ENCODE measurements at places on chromosomes 13 and 19.
A peak's percentile ranks its signal among the peaks of the same experiment; 100 is the strongest.

DNA sequence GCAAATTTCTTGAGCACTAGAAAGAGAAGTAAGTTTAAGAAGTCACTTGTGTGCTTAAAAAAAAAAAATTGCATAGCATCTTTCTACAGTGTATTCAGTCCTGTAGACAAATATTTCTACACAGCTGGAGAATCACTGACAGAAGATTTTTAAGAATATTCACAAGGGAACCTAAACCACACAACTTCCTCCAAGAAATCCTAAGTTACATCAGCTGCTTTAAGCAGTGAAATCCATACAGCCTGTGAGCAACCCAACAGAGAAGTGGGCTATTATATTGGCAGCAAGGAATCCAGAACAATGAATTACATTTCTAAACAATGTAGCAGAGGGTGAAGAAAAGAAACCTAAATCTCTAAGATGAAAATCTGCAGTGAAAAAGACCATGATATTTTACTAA lies 1.5 kb downstream of the DOCK9 start:
- DNase-seq: no peak

GRCh38 chr13:66958611-66959010 lies 271.5 kb downstream of the PCDH9 start:
- no peak for DNase-seq

GRCh38 chr13:36074659-36075058 lies 56.5 kb downstream of the DCLK1 start:
- DNase-seq: no peak

- no peak for DNase-seq
These were observed 9.9 kb downstream of the RFX2 start for GRCh38 chr19:6100284-6100915.

GRCh38 chr13:73687087-73687486 lies 447.1 kb downstream of the KLF12 start:
- DNase-seq: no peak

GRCh38 chr19:45092747-45093678 lies at the start of gene PPP1R37:
TSS of gene PPP1R37 (plus strand) at chr19:45093179. CDS start at chr19:45093326, 147 bp downstream.
- DNase-seq: peak; percentile 82

GRCh38 chr13:110233951-110234280 lies 73.0 kb downstream of the COL4A1 start:
- no peak for DNase-seq

GRCh38 chr13:113061271-113061625 lies 44.3 kb upstream of the F7 start:
- no peak for DNase-seq

DNA sequence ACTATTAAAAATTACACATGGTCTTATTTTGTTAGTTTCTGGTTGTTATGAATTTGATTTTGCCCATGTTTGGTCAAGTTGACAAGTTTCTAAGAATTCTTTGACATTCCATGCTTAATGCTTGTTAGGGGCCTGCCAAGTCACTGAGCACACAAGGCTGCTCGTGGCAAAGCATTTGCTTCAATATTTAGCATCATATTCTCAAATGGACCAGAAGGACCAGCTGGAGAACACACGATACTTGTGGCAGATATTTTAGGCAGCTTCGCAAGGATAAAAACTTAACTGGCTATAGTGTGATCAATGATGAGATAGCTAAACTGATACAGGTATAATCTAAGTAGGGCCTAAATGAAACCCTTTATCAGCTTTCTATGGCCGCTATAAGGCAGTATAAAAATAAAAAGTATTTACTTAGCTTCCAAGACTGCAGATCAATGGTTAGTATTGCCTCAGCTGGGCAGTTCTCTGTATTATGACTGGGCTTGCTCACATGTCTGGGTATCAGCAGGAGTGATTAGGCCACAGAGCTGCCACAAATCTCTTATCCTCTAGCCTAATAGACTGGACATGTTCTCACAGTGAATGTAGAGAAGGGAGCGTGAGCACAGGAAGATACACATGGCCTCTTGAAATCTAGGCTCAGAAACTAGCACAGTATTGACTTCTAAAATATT lies 155.9 kb upstream of the SPRY2 start:
- no peak for DNase-seq

- peak; percentile 55 for DNase-seq
These were observed 5.3 kb downstream of the ZNF85 start for GRCh38 chr19:20928371-20928770.

DNA sequence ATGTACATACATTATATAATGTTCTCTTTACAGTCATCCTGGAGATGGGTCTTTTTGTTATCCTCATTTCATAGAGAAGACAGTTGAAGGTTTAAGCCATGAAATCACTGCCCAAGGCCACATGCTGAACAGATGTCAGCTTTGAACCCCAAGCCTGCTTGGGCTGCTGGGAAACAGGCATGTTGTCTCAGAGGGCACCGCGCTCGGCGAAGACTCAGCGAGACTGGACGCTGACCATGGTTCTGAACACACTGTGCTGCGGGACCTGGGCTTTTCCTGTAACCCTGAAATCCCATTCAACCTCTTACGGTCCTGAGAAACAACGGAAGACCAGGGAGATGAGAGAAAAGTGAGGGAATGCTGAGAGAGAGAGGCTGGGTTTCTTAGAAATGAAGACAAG lies 27.3 kb downstream of the LRFN3 start:
- DNase-seq: no peak

DNA sequence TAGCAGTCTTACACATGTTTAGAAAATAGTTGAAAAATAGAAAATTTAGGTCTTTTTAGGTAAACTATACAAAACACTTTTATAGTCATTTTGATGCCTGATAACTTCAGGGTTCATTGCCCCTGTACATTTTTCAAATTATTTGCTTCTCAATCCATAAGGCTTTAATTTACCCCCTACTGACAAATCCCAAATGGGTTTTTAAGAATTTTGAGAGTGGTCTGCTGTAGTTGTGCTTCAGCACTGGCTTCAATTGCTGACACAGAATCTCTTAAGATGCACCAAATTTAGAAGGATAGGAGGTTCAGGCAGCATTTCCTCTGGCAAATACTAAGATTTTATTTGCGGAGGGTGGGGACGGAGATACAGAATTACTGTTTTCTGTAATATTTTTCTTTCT lies 89.4 kb downstream of the PCCA start:
- no peak for DNase-seq

DNA sequence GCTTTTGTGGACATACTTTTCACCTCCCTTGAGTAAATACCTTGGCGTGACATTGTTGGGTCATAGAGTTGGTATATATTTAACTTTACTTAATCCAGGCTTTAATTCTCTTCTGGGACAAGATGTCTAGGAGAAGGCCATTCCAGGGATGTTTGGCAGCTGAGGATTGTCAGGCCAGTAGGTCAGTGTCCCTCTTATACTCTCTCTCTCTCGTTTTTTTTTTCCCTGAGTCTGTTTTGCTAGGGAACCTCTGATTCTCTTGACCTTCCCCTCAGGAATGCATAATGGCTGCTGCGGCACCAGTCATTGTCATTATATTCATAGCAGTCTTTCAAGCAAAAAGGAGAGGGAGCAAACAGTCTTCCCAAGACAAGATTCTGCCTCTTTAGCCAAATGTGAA lies 48.8 kb downstream of the BICRA start:
- DNase-seq: no peak

- no peak for DNase-seq
These were observed 2.8 kb downstream of the N4BP2L1 start for GRCh38 chr13:32425158-32425557.

GRCh38 chr19:7916103-7916954 lies 1.7 kb downstream of the TGFBR3L start:
- no peak for DNase-seq

DNA sequence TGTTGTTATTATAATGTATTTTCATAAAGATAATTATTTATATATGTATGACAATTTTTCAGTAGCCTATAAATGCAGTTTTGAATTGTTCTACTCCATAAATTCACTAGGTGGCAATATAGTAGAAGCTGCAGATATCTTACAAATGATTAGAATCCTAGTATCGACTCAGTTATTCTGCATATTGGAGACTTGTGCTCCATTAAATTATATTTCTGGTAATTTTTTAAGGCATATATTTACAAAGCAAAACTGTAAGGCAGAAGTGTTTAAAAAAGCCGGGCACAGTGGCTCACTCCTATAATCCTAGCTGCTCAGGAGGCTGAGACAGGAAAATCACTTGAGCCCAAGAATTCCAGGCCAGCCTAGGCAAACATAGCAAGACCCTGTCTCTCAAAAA lies 58.7 kb downstream of the DPY19L3 start:
- no peak for DNase-seq

DNA sequence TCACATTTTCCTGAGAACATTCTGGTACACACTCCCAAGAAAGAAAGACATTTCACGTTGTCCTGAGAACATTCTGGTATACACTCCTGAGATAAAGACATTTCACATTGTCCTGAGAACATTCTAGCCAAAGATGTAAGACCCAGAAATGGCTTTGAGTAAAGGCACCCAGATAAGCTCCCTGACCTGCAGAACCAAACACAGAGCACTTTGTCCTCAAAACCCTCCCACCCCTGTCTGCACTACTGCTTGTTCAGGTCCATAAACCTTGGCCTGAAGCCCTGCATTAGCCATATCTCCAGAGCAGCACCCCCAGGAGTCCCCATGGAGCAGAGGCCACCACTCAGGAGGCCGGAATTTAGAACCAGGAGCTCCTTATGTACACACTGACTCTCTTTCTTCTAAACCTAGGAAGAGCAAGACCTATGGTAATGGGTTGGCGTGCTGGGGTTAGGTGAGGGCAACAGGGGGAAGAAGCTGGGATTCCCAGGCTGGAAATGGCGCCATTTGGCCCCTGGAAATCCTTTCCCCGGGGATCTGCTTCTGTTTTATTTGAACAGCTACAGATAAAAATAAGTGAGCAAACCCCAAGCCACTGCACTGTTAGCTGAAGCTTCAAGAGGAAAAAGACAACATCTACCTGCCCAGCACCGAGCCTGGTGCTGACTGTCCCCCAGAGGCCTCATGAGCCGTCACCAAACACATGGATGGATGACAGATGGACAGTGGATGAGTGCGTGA lies 13.7 kb downstream of the GAS6 start:
- DNase-seq: no peak

DNA sequence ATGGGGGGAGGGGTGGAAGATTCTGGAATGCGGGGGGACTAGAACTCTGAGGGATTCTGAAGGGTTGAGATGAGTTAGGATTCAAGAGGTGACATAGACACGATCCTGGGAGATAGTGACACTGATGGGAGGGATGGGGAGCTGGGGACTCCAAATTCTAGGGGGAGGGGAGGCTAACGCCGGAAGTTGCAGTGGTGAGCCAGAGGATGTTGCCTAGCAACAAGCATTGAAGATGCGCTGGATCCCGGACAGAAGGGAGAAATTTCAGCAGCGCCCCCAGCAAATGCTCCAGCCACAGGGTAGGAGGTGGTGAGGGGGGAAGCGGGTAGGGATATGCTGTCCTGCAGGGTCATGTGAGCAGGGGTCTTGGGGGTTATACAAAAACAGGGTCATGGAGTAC lies 6.9 kb upstream of the LTBP4 start:
- no peak for DNase-seq

GRCh38 chr19:46678110-46678732 lies 17.2 kb upstream of the DACT3 start:
- DNase-seq: no peak

DNA sequence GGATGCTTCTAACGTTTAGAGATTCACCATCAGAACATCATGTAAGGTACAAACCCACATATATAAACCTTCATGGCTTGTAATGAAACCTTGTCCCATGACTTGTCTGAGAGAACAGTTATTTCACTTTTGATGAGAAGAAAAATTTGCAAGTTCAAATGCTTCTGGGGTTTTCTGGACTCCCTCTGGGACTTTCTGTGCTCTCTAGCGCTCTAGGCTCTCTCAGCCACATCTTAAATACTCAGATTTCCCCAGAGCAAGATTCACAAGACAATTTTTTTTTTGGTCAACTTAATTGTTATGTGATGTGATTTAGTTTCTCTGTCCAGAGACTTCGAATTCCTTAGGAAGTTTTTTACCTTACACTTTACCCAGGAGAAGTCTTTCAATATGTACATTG lies 282.8 kb upstream of the EDNRB start:
- no peak for DNase-seq

GRCh38 chr13:52786766-52787165 lies 47.1 kb upstream of the CNMD start:
- no peak for DNase-seq

DNA sequence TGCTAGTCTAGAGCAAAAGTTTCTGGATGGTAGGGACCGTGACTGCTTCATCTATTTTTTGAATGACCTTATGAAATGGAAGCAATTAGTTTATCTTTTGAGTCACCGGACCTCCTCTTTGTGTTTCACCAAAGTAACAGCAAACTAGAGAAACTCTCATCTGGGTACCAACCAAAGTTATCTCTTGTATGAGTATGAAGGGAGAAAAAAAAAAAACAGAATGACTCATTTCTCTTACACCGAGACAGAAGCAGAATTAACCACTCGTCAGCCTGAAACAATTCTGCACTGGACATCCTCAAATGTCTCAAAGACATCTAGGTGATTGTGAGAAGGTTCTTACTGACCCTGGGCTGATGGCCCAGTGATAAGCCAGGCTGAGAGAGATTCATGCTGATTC lies 18.3 kb downstream of the ZNF100 start:
- DNase-seq: no peak

GRCh38 chr13:57665481-57665880 lies 33.9 kb downstream of the PCDH17 start:
- DNase-seq: no peak

DNA sequence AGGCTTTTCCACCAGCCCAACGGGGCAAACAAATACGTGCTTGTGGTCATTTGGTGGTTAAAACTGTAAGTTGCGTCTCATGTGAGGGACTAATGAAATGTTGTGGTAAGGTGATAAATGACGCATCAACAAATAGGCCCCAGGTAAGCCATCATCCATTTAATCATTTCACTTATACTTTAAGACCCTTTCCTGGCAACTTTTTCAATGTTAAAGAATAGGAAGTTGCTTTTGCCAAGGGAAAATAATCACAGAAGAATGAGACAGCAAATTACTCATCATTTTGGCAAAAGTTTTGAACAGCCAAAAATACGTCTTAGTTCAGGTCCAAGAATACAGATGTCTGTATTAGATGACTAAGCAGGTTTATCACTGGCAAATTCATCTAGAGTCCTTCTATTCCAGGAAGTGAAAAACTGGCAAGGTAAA lies 660.4 kb downstream of the SLITRK1 start:
- peak; percentile 36 for DNase-seq

GRCh38 chr13:77696006-77696878 lies 1.2 kb upstream of the SLAIN1 start:
- no peak for DNase-seq

DNA sequence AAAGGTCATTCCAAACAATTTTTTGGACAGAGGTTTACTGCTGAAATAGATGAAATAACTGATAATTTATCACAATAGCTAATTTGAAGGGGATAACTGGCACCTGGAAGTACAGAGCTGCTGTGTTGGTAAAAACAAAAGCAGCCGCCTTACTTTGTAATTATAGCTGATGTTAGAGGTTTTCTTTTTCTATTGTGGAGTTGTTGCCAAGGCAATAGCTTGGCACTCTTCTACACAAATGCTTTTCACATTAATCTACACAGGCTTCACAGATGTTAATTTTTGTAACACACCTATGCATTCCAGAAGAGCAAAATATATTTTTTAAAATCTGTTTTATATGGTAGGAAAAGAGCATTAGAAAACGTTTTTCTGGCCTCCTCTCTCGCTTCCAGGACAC lies 56.9 kb downstream of the LACC1 start:
- no peak for DNase-seq

All from GM04503 (cell line).